ENCODE measurements at places on chromosomes 7 and 10.
A peak's percentile ranks its signal among the peaks of the same experiment; 100 is the strongest.

DNA sequence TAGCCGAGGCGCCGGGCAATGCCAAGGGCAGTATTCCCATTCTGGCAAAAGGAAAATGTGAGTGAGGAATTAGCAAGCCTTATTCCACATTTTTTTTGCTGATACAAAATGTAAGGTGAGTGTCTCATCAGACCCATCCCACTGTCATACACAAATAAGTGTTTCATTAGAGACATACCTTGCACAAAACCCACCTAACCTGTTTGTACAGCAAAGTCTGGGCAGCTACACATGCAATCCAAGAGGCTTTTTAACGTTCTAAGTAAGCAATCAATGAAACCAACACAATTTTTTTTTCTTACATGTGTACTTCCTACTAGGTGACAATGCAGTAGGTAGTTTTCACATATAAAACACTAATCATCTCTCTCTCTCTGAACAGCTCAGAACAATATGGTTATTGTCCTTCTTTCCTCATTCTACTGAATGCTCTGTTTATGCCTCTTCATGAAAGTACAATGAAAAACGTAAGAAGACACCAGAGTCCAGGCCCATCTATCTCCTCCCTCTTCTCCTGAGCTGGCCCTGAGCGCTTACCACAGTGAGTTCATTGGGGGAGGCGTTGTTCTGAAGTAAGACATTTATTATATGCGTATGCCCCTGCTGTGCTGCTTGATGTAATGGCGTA, 217.2 kb downstream of the ANK3 start:
- DNase-seq, result no peak

GRCh38 chr7:151135525-151135845, 32.0 kb downstream of the GBX1 start:
- DNase-seq, result no peak

GRCh38 chr7:6559896-6560295, 8.6 kb upstream of the GRID2IP start:
- no peak for DNase-seq

GRCh38 chr7:157189405-157189804, 50.7 kb downstream of the UBE3C start:
- DNase-seq, result no peak

GRCh38 chr10:124616040-124616835, 127.9 kb downstream of the FAM53B start:
- no peak for DNase-seq

DNA sequence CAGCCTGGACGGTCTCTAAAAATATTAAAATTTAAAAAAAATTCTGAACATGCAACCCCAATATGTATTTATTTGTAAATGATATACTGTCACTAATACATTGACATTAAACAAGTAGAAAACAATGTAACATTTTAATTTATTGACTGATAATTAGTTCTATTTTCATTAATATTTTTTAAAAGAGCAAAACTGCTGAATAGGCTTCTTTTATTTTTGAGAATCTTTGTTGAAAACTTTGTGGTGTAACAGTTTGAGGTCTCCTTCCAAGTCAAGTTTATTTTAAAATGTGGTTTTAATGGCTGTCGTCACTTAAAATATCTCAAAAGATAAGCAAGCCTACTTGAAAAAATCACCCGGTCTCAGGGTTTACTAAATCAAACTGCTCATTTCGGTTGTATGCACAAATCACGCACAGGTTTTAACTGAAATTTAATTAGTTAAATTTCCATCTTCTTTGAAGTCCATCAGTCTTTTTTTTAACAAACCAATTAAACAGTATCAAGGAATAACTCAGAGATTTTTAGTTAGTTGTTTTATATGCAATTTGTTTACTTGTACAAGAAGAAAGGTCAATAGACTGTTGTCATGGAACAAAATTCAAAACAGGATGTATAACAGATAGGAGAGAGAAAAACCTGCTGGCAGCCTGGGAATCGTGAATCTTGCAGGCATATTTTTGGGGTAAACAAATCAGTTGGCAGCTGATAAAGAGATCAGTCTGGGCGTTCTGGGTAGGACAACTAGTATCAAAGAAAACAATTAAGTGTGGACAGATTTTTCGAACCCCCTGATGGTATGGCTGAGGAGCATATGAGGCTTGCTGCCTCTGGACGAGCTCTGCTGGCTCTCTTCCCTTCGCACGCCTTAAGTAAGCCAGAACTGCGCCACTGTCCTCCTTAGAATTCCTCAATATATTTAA, 9.7 kb upstream of the EDRF1 start:
- DNase-seq, result no peak

GRCh38 chr10:81027223-81027622, 489.5 kb downstream of the SH2D4B start:
- no peak for DNase-seq

- DNase-seq, result no peak
Measured at GRCh38 chr10:107913317-107914294, 749.1 kb upstream of the SORCS1 start.

DNA sequence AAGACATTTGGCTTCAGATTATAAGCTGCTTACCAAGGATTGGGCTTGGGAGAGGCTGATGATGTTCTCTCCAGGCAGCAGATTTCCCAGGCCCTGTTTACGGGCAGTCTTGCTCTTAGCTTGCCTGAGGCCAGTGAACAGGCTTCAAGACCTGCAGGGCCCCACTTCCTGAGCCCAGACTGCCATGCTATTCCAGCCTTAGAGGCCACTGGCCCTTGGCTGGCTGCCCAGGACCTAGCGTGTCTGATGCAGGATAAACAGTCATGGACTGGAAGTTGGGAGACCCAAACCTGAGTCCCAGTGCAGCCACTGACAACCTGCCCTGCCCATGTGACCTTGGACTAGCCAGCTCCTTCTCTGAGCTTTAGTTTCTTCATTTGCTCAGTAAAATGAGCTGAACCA, 2.9 kb downstream of the PRXL2A start:
- no peak for DNase-seq

DNA sequence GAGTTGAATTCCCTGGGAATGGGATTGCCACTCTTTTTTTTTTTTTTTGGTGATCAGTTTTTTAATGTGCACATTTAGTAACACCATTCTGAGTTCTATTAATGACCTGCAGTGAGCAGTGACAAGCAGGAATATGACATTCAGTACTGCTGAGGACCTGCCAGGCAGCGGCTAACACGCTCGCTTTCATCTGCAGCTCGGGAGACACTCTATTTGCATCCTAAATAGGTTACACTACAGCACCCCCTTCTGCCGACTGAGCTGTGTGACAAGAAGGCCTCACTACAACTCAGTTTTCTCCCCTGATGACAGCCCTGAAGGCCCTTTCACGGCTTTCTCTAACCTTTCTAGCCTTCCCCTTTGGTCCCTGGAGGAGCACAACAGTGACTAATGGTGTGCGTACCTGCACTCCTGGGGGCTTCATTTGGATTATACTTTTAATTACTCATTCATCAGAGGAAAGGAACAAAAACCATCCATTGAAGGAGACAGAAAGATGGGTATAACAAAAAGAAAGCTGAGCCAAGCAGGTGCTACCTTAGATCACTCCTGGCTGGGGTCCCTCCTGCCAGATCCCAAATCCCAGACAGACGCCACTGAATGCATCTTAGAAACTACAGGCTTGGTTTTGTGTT, 872.4 kb downstream of the LRMDA start:
- DNase-seq, result no peak

DNA sequence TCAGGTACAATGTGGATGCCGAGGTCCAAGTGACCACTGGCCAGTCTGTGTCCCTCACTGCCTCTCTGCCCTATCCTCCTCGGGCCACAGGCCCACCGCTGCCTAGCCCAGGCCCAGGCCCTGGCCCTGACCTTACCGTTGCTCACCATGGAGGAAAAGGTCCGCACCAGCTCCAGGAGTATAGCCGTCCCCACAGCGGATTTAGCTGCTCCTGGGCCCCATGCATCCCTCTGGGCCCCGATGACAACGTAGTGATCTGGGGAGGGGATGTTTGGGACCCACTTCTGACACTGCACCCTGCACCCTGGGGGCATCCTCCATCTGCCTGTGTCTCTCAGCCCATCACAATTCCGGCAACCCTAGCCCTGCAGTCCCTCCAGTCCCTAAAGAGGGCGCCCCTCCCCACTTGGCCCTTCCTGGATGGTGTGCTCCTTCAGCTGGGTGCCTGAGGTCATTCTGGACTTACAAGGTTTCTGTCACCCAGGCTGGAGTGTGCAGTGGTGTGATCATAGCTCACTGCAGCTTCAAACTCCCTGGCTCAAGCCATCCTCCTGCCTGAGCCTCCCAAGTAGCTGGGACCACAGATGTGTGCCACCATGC, 12.1 kb downstream of the TFR2 start:
- DNase-seq, result no peak

DNA sequence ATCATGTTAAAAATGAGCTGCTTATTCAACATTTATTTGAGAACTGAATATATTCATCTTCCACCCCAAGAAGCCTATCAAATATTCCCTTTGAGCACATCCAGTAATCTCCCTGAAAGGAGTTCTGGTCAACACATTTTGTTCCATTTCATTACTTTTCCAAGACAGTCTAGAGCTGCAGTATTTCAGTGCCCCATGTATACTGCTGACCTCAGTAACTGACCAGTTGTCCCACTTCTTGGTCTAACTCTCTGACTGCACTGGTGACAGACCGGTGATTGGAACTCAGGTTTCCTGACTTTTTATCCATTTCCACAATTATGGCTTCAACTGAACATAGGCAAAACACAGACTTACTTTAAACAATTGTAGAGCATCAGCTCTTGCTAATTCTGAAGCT, 206.8 kb upstream of the NPSR1 start:
- DNase-seq, result no peak

DNA sequence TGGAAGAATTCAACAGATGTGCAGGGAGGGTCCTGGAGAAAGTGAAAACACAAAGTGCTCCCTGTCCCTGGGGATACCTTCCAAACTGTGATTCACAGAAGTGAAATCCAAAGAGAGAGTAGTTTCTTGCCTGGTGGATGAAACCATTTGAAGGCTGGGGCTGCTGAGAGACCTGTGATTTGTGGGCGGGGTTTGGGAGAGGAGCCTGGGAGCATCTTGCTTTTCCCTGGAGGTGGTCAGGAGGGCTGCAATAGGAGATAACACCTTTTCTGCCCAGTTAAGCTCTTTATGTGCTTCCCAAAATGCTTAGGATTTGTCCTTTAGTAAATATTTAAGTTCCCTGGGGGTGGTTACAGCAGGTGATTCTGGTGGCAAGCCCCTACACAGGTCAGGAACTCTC, 105.3 kb upstream of the TPK1 start:
- DNase-seq, result no peak

- DNase-seq, result no peak
Measured at GRCh38 chr10:57979491-57979890, 288.2 kb downstream of the IPMK start.

GRCh38 chr10:70093335-70093944, 39.2 kb downstream of the AIFM2 start:
- no peak for DNase-seq

GRCh38 chr7:139589474-139589873, 66.0 kb downstream of the CLEC2L start:
- DNase-seq, result no peak

GRCh38 chr7:100132697-100133151, 6.0 kb downstream of the MBLAC1 start:
- DNase-seq, result peak; percentile 50

GRCh38 chr7:128807191-128807590, 15.4 kb downstream of the CCDC136 start:
- DNase-seq, result no peak

DNA sequence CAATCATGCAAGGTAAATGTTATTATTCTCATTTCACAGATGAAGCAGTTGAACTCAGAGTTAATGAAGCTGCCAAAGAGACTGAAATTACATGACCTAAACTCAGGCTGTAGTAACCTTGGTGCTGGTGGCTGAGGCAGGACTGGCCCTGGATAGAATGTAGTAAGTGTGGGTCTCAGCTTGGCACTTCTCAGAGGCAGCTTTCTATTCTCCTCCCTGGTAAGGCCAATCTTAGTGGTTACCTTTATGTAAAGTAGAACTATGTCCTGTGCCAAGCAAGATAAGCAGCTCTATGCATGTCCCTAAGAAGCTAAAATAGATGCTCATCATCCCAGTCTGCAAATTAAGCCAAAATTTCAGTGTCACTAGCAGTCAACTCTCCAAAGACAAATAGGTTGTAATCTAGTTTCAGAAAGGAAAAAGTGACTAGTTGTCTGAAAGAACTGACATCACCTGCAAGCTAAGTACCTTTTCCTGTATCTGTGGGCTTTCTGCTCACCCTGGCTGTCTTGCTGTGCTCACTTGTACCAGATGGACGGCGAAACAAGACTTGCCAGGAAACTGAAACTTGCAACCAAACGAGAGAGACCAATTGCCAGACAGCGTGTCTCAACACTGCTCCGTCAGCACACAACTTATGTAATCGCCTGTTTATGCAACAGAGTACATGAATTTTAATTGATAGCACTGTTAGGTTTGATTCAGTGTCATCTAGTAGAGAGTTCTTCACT, 43.7 kb downstream of the CH25H start:
- DNase-seq, result no peak

GRCh38 chr7:73721377-73721817, 1.9 kb upstream of the STX1A start:
- no peak for DNase-seq

- no peak for DNase-seq
Measured at GRCh38 chr10:117684672-117685211, 142.2 kb downstream of the EMX2 start.

DNA sequence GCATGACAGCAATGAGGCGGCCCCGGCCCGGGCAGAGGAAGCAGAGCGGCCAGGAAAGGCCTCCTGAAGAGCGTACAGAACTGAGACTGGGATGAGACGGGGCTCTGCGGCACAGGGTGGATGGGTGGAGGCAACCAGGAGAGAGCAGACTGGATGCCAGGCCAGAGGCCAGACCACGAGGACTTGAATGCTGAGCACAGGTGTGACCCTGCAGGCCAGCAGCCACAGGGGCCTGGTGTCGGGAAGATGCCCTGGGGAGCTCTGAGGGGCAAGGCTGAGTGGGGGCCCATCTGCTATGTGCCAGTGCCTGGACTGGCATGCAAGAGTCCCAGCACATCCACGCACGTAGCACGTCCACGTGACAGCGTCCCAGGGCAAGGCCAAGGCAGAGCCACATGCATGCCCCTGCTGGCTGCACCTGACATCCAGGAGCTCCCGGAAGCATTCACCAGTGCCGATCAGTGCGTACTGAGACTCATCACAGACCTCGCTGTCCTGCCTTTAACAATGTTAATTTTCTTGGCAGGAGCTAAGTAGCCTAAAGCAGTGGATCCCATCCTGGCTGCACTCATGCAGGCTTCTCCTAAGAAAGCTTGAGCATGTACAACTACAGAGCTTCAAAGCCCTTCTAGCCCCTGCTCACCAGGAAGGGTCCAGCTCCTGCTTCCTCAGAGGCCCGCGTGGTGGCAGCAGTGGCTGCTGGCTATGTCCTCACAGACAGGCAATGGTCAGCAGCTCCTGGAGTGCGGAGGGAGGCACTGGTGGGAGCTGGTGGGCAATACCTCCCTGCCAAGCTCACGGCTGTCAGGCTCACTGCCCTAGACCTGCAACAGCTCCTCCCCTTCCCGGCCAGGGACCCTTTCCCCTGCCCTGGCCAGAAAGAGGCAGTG, 18.0 kb downstream of the GRID1 start:
- DNase-seq, result no peak

Data from activated B cell treated with CpG ODN at 0.5 μM for 24 hours (primary cell).